AG04449 (cell line): ENCODE measurements at places on chromosomes 16 and 17.

GRCh38 chr16:86951831-86952598 lies 365.2 kb downstream of the C16orf95 start:
- peak; percentile 93 for DNase-seq

DNA sequence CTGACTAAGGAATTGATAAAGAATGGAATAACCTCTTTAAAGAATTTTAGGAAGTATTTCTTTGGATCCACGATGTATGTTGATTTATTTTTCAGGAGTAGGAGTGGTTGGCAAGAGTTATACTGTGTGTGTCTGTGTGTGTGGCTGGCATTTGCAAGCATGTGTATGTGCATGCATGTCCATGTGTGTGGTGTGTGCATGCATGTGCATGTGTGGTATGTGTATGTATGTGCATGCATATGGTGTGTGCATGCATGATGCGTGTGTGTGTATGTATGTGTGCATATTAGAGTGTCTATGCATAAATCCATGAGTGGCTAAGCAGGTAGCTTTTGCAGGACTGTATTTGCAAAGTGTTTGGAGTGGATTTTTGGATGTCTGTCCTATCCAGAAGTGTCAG lies 120.8 kb downstream of the HS3ST2 start:
- no peak for DNase-seq

- no peak for DNase-seq
Observed at GRCh38 chr16:74771656-74772315, 2.8 kb downstream of the FA2H start.

DNA sequence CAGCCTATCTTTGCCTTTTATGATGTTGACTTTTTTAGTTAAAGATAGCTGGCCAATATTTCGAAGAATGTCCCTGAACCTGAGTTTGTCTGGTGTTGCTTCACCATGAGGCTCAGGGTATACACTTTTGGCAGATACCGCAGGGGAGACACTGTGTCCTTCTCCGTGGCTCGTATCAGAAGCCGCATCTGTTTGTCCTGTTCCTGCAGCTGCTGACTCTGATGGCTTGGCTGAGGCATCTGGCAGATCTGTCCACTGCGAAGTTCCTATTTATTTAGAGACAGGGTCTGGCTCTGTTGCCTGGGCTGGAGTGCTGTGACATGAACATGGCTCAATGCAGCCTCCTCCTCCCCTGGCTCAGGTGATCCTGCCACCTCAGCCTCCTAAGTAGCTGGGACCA lies 93.5 kb downstream of the CRISPLD2 start:
- no peak for DNase-seq

DNA sequence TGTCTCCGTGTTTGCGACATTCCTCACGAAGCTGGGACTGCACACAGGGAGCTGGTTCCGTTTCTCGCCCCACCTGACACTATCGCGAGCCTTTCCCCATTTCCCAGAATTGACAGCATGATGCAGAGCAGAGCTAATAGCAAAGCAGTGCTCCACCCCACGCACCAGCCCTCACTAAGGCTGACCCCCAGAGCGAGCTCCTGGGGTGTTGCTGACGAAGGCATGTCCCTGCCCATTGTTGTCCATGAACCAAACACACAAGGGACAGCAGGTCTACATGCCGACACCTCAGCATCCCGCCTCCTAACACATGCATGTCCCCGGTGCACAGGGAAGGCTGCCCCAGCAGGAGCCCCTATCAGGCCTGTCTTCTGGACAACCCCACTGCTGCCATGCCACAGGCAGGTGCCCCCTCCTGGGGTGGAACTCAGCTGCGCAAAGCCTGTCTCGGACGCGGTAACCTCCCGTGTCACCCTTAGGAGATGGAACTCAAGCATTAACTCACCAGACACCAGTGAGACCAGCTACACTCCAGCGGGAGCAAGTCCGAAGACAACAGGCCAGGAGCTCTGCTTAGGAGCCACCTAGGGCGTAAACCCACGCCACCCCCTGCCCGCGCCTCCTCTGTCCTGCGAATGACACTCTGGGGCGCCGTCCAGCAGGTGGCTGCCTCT lies 16.9 kb upstream of the TRAP1 start:
- DNase-seq = no peak

- DNase-seq = no peak
Observed at GRCh38 chr16:28964072-28964471, 10.5 kb upstream of the SPNS1 start.
